DMS53 (cell line): ENCODE measurements at places on chromosomes 12 and 14.

GRCh38 chr12:65162609-65163008, 6.8 kb upstream of the LEMD3 start:
- DNase-seq: no peak

- no peak for DNase-seq
Measured at GRCh38 chr12:95191060-95191696, 26.1 kb downstream of the FGD6 start.

- peak; percentile 45 for DNase-seq
Measured at GRCh38 chr12:93379326-93379980, 1.7 kb downstream of the NUDT4 start.

GRCh38 chr12:103205906-103206305, 248.4 kb downstream of the ASCL1 start:
- DNase-seq: peak; percentile 18

GRCh38 chr14:101634850-101635748, 73.8 kb downstream of the DIO3 start:
- no peak for DNase-seq

GRCh38 chr12:44063671-44064070, 227.8 kb downstream of the TMEM117 start:
- DNase-seq: no peak

- peak; percentile 96 for DNase-seq
Measured at GRCh38 chr12:111812881-111813741, 28.9 kb upstream of the MAPKAPK5 start.

DNA sequence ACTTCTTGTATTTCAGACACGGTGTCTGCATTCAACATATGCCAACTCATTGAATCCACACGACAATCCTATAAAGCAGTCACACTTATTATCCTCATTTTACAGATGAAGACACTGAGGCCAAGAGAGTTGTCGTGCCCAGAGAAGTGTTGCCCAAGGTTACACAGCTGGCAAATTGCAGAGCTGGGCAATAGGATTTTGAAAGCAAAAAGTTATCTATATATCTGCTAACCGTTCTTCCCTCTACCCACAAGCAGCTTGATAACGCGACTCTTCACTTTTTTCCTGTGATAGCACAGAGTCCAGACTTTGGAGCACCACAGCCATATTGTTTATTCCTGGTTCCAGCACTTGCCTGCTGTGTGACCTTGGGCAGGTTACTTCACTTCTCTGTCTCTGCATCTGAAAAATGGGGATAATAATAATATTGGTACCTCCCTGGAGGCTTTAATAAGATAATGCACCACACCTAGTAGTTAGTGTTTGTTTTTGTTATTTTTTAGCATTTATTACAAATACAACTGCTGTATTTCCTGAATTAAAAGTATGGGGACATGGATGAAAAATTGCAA, 82.2 kb downstream of the CHST11 start:
- DNase-seq: no peak

DNA sequence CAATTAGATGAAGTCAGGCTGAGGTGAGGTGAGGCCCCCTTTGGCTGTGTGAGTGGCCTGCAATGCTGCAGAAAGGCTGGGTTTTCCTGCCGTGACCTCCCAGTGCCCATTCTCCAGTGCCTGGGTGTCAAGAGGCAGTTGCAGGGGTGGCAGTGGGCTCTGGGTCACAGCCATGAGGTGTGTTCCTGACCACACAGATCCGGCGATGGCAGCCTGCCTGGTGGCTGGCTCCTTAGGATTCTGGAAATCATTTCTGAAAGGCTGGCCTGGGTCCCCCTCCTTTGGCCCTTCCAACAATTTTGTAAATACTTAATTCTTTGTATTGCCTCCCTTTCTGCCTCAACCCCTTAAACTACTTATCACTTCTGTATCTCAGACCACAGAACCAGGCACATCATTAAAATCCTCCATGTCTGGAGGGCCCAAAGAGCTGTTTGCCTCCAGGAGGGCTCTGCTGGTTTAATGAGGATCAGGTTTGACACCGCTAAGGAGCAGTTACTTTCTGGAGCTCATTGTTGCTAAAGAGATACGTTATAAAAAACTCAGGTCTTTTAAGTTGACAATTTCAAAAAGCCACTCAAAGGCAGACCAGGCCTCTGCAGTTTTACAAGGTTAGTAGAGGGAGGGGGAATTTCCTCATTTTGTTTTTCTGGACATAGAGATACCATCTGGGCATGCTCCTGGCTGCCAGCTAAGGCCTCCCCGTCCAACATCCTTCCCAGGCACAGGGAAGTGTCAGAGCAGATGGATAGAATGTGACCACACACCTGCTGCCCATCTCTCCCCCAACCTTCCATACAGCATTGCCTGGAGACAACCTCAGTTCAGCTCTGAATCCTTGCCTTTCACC, 204.4 kb downstream of the FOXN3 start:
- peak; percentile 20 for DNase-seq

- DNase-seq: no peak
Measured at GRCh38 chr12:6832125-6832524, 3.9 kb downstream of the P3H3 start.

GRCh38 chr12:102096855-102097254, 23.1 kb downstream of the NUP37 start:
- DNase-seq: peak; percentile 52

- DNase-seq: peak; percentile 69
Measured at GRCh38 chr14:20970983-20971704, 15.9 kb downstream of the RNASE2 start.

- no peak for DNase-seq
Measured at GRCh38 chr14:37153005-37153404, 19.4 kb downstream of the SLC25A21 start.
